Smooth muscle cell of the coronary artery (primary cell): ENCODE measurements at places on chromosomes 12 and 14. TPM values are rescaled to one million over a fixed set of nuclear protein-coding genes. Genes with fewer than 3 reads are reported as not detected.

The PTGER2 gene
- 0.60 and 1.3 TPM in 2 replicates for total RNA-seq

The CLEC1B gene
- total RNA-seq, result not detected in 2 replicates

The CNTN1 gene
- total RNA-seq, result 3.6 and 18.5 TPM in 2 replicates

The ZNF140 gene
- 17.0 and 40.1 TPM in 2 replicates for total RNA-seq

The GLS2 gene
- total RNA-seq, result 0.38 TPM in 1 of 2 replicates, not detected in the other

The PIWIL1 gene
- not detected in 2 replicates for total RNA-seq

The KLRK1 gene
- not detected in 2 replicates for total RNA-seq

The TBX5 gene
- 1.1 TPM in 2 replicates for total RNA-seq

The VTI1B gene
- total RNA-seq, result 75.7 and 101 TPM in 2 replicates

The RNASE3 gene
- total RNA-seq, result not detected in 2 replicates

The ZDHHC22 gene
- total RNA-seq, result not detected in 2 replicates

The ARG2 gene
- 3.6 and 3.8 TPM in 2 replicates for total RNA-seq

The SOX5 gene
- total RNA-seq, result 0.15 and 0.59 TPM in 2 replicates

The IRAK3 gene
- total RNA-seq, result 2.4 and 8.7 TPM in 2 replicates

The RD3L gene
- total RNA-seq, result not detected in 2 replicates

The HAL gene
- under 0.01 and 0.47 TPM in 2 replicates for total RNA-seq

The INHBE gene
- 1.3 and 2.5 TPM in 2 replicates for total RNA-seq

The RTL1 gene
- not detected in 2 replicates for total RNA-seq

The TSPAN9 gene
- total RNA-seq, result 40.1 and 76.8 TPM in 2 replicates
